Astrocyte (in vitro differentiated cells and primary cell): ENCODE measurements at places on chromosomes 4 and X. TPM values are rescaled to one million over a fixed set of nuclear protein-coding genes. Genes with fewer than 3 reads are reported as not detected.

The ARHGAP6 gene
- 0.22 and 0.30 TPM in 2 replicates for total RNA-seq

The SLC38A5 gene
- 36.0 and 51.6 TPM in 2 replicates for total RNA-seq

The TRIM60 gene
- not detected in 2 replicates for total RNA-seq

The KIT gene
- 5.3 and 8.1 TPM in 2 replicates for total RNA-seq

The TKTL1 gene
- total RNA-seq: not detected in 2 replicates

The KLB gene
- not detected in 2 replicates for total RNA-seq

The RADX gene
- 3.0 and 3.9 TPM in 2 replicates for total RNA-seq

The CACNA1F gene
- not detected in 2 replicates for total RNA-seq

The HSD17B10 gene
- 87.4 and 96.8 TPM in 2 replicates for total RNA-seq

The SMPX gene
- not detected in 2 replicates for total RNA-seq

The SLC6A14 gene
- total RNA-seq: not detected in 2 replicates

The BST1 gene
- total RNA-seq: 19.5 and 24.5 TPM in 2 replicates

The GPRIN3 gene
- total RNA-seq: 2.6 and 6.9 TPM in 2 replicates

The CLIC2 gene
- total RNA-seq: 0.27 TPM in 1 of 2 replicates, not detected in the other

The NAT8L gene
- 1.2 and 1.6 TPM in 2 replicates for total RNA-seq

The HSFX3 gene
- total RNA-seq: not detected in 2 replicates

The SMARCAD1 gene
- 31.6 and 36.0 TPM in 2 replicates for total RNA-seq

The CSAG1 gene
- total RNA-seq: 0.75 and 1.2 TPM in 2 replicates

The BEND4 gene
- 0.19 and 0.32 TPM in 2 replicates for total RNA-seq

The STOX2 gene
- total RNA-seq: 2.5 and 2.6 TPM in 2 replicates

The WWC2 gene
- 51.6 and 62.6 TPM in 2 replicates for total RNA-seq

The PARM1 gene
- 1.2 and 2.4 TPM in 2 replicates for total RNA-seq

The MBNL3 gene
- total RNA-seq: 3.5 and 4.1 TPM in 2 replicates

The PRSS48 gene
- not detected in 2 replicates for total RNA-seq

The TCEAL9 gene
- total RNA-seq: 69.0 and 70.5 TPM in 2 replicates

The BANK1 gene
- total RNA-seq: 1.3 and 2.0 TPM in 2 replicates

The MEPE gene
- not detected in 2 replicates for total RNA-seq

The TEC gene
- 0.61 and 0.91 TPM in 2 replicates for total RNA-seq
